ENCODE measurements at places on chromosomes 11 and 22.

- DNase-seq: no peak
Measured at GRCh38 chr22:36725366-36726006, 21.9 kb upstream of the CACNG2 start.

GRCh38 chr11:39745401-39745800 lies 1714.1 kb downstream of the LRRC4C start:
- DNase-seq: no peak

DNA sequence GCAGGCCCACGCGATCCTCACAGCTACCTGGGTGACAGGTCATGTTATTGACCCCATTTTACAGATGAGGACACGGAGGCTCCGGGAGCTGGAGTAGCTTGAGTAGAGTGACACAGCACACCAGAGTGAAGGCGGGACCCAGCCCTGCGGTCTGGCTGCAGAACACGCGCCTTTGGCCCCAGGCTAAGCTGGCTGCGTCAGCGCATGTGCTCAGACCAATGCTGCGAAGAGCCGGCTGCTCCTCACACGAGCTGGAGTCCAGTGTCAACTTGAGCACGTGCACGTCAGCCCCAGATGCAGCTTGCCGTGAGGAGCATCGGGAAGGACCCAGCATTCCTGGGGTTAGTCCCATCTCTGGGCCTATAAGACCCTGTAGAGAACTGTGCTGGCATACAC lies 49.9 kb downstream of the SCUBE1 start:
- DNase-seq: no peak

- peak; percentile 69 for DNase-seq
Measured at GRCh38 chr11:109914809-109915653, 178.2 kb upstream of the ZC3H12C start.

DNA sequence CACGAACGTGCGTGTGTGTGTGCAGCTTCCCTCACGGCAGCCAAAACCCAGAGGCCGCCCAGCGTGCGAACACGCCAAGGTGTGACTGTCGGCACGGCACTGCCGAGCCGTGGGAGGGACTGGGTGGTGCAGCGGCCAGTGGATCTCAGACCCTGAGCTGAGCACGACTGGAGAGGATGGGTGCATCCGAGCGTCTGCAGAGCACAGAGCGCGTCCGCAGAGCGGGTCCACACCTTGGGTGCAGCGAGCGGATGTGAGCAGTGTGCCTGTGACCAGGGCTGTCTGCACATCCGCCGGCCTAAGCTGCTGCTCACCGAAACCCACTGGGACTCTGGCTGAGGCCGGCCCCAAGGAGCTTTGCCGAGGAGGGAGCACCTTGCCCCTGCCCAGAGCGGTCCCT lies 22.7 kb downstream of the PTDSS2 start:
- DNase-seq: no peak

DNA sequence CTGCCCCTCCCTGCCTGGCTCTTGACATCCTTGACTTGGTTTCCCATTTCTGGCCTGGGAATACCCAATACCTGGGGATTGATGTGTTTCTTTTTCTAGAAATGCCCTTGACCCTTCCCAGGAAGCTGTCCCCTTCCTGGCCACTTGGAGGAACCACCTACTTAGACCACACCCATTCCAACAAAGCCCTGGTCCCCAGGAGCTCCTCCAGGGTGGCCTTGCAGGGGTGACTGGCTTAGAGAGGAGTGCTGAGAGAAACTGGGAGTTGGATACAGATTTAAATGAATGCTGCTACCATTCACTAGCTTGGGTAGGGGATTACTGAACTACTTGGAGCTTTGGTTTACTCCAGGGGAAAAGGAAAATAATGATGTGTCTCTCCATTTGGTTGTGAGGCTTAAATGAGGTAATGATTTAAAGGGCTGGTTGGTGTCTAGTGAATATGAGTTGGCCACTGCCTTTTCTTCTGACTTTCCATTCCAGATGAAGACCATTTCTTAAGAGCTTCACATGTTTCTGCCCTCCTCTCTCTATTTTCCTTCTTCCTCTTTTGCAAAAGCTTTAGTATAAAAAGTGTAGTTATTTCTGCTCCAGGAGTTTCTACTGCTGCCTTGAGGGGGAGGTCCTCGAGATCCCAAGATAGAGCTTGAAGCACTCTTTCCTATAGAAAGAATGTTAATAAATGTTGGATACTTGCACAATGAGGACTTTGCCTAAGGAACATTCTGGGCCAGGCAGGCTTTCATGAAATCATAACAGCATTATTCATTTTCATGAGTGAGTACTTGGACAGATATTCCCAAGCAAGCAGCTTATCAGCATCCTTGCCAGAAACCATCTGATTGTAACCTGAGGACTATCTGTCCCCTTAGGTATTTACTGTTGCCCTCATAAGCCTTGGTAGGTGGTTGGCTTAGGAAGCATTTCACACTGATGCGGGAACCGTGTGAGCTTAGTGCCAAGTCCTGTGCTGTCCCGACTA lies 22.4 kb downstream of the PANX1 start:
- no peak for DNase-seq

GRCh38 chr11:73308003-73308960 lies at the start of gene ARHGEF17:
Gene ARHGEF17, plus strand, starts transcription at chr11:73308276. Its CDS starts 363 bp downstream, at chr11:73308639.
- DNase-seq: peak; percentile 87

DNA sequence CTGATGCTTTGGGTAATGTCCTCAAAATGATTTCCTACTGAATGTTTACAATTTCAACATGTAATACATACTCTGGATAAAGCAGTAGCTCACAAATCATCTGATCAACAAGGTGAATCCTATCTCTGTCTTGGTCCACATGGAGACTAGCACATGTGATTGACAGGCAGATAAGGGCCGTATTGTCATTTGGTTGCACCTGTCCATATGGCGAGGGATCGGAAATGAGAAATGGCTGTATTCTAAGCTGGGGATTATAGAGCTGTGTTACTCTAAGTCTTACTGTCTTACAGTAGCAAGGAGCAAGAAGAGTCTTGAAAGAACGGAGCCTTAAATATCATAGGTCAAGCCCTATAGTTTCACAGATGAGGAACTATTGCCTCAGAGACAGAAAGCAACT lies 55.7 kb downstream of the APIP start:
- no peak for DNase-seq

GRCh38 chr11:34750692-34751405 lies 130.0 kb downstream of the EHF start:
- DNase-seq: no peak

DNA sequence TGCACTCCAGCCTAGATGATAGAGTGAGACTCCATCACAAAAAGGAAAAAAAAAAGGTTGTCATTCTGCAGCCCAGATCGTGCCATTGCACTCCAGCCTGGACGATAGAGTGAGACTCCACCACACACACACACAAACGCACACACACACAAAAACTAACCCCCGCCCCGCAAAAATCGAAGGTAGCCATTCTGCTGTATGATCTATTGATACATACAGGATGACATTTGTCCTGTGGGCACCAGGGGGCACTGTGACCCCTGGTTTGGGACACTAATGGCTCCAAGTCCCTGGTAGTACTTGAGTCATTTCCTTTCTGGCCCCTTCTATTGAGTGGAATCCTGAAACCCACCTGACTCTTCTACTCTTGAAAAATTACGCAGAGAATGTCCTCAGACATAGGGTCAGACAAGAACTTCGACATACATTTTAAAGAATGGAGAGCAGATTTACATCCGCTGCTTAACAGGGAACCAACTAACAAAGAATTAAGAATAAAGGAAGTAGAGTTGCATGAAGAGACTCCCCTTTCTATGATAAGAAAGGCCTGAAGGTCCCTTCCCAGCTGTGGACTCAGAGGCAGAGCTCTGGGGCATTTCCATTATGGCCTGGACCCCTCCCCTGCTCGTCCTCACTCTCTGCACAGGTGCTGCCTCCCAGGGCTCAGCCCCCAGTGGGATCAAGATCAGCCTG lies 35.0 kb upstream of the PRAME start:
- peak; percentile 64 for DNase-seq

DNA sequence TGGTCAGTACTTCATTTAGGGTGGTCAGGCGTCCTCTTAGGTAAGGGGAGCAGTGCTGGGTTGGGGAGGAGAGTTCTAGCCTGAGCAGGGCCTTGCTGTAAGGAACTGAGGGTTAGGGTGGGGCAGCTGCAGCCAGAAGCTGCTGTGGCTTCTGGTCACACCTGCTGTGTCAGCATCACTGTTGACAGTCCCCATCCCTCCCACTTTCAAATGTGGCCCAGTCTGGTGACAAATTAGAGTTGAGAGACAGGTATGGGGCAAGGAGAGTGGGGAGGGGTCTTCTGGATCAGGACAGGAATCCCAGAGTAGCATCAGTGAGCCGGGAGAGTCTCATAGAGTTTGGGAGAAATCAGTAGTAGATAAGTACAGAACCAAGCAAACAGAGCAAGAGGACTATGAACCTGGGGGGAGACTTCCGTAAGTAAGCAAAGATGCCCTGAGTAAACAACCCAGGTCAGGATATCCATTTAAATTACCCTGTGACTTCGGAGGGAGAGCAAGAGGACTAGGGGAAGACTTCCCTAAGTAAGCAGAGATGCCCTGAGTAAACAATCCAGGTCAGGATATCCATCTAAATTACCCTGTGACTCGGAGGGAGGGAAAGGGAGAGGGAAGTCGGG lies 53.7 kb downstream of the PPP6R2 start:
- DNase-seq: no peak

- no peak for DNase-seq
Measured at GRCh38 chr22:19106886-19107729, 15.1 kb downstream of the DGCR2 start.

DNA sequence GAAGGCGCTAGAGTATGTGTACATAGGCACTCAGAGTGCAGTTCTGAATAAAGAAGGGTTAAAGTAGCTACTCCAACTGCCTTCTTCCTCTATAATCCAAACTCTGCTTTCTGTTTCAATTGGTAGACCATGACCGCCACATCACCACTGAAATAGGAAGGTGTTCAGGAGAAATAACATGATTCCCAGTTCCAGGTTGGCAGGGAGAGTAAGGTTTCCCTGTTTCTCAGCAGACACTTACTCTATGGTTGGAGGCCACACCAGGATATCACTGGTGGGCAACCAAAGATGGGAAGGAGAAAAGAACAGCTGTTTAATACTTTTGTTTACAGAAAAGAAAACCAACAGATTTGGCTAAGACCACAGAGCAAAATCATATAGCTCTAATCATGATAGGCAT lies 37.9 kb downstream of the PAK1 start:
- no peak for DNase-seq

DNA sequence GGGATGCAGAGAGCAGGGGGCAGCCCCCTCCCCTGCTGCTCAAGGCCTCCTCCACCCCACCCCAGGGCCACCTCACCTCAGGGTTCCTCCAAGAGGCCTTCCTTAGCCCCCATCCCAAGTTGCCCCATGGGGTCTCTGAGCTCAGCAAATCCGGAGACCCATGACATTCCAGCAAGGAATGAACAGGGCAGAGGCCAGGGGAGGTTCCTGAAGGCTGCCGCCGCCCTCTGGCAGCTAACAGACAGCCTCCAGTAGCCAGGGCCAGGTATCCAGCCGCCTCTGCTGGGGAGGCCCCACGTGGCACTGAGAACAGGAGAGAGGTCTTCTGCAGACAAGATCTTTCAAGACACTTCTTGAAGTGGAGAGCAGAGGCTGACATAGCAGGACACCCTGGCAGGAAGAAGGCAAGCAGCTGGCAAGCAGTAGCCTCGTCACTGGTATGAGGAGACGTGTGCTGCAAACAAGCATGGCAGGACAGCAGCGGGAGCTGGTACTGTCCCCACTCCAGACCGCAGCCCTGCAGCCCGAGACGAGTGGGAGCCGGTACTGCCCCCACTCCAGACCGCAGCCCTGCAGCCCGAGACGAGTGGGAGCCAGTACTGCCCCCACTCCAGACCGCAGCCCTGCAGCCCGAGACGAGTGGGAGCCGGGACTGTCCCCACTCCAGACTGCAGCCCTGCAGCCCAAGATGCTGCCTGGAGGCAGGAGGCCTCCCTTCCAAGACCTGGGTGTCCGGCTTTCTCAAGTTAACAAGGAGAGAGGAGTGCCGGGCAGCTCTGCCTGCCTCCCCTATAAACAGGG lies 190.6 kb downstream of the IGLL1 start:
- no peak for DNase-seq

- no peak for DNase-seq
Measured at GRCh38 chr11:34381775-34382174, 24.0 kb upstream of the ABTB2 start.

GRCh38 chr22:44888491-44889254 lies 121.1 kb downstream of the PHF21B start:
- no peak for DNase-seq

Data from cardiac fibroblast (primary cell).